CD4-positive, alpha-beta T cell treated with Interleukin-17A for 4 hours (primary cell): ENCODE measurements at places on chromosomes 2 and 18.

- DNase-seq = no peak
Observed at GRCh38 chr2:160252900-160253299, 52.8 kb upstream of the ITGB6 start.

- peak; percentile 6 for DNase-seq
Observed at GRCh38 chr2:179936654-179937053, 70.4 kb downstream of the CWC22 start.

- DNase-seq = no peak
Observed at GRCh38 chr2:71003396-71003795, 8.7 kb upstream of the TEX261 start.

DNA sequence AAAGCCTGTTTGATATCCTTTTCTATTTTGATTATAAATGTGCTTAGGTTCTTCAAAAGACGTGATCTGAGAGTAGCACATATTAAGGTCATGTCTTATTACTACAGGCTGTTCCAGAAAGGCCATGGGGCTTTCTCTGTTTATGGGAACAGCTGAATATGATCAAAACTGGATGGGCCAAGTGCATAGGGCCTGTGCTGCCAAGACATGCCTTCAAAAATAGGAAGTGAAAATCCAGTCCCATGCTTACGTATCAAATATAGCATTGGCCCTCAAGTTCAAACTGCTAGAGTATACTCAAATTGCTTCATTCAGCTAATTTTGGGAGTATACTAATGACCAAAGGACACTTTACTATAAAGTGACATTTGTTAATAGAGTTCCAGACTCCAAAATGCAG, 24.1 kb downstream of the SLC25A52 start:
- DNase-seq = no peak

GRCh38 chr2:241618296-241618805, 18.6 kb downstream of the THAP4 start:
- DNase-seq = no peak

GRCh38 chr2:233021771-233022170, 8.7 kb upstream of the NGEF start:
- DNase-seq = no peak

DNA sequence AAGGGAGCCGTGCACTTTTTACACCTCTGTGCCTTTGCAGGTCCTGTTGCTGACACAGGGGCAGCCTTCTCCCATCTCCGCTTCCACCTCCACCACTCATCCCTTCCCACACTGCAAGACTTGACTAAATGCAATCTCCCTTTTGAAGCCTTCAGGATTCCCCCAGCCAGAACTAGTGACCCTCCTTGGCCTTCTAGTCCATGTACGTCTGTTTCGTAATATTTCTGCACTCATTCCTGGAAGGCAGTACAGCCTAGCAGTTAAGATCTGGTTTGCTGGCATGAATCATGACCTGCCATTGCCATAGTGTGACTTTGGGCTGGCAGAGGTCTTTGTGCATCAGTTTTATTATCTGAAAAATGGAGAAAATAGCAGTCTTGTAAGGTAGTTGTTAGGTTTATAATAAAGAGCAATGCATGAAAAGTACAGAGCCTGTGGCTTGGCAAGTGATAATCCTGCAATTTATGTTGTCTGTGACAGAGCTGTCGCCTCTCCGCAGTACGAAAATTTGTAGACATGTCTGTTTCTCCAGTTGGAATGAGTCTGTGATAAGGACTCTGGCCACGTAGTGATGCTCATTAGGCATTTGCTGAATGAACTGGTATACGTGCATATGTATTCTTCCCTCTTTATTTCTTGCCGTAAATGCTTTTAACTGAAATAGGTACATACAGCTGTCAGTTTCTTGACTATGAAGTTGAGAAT, 36.7 kb downstream of the NCK2 start:
- DNase-seq = no peak

GRCh38 chr2:174925046-174925784, 80.0 kb downstream of the CHN1 start:
- DNase-seq = no peak

DNA sequence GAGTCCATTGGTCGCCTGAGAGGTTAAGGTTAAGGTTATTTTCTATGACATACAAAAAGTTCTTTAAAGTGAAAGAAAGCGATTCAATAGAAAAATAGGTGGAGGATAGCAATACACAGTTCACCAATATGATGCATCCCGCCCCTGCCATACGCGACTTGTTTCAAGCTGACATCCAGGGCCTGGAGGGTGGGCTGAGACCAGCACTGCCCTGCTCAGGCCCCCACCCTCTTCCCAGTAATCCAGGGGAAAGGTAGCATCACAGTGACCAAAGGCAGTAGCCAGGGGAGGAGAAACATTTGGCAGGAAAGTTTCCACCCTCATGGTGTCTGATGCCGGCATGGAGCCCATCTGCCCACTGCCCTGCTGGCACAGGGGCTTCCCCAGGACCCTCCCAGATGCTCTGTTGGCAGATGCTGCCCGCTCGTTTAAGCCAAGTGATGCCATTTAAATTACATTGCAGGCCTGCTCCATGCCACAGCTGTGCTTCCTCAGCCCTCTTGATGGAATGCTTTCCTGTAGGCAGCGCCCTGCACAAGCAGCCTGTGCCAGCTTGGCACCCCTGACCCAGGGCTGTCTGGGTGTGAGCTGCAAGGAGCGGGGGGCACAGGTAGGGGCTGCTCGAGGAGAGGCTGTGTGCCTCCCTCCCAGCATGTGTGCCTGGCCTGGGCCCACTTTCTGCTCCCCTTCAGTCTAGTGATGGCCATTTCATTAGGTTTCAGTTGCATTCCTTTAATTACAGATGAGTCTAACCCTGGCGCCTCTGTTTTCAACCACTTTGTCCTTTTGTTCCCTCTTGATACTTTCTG, 10.7 kb upstream of the ANO7 start:
- DNase-seq = no peak

DNA sequence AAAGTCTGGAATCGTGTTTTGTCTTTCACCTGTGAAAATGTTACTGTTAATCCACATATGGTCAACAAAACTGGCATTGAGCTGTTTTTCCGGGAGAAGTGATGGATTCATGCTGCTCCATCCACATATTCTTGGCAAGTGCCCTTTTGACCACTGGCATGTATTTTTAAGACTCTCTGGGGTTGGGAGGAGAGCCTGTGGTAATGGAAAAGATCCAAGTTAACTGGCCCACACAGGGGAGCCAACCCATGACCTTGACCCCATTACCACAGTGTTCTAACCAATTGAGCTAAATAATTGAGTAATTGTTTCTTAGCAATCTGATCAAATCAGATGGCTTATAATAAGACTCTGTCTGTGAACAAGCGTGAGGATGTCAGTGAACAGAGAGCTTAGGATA, 296.2 kb upstream of the NRP2 start:
- no peak for DNase-seq

DNA sequence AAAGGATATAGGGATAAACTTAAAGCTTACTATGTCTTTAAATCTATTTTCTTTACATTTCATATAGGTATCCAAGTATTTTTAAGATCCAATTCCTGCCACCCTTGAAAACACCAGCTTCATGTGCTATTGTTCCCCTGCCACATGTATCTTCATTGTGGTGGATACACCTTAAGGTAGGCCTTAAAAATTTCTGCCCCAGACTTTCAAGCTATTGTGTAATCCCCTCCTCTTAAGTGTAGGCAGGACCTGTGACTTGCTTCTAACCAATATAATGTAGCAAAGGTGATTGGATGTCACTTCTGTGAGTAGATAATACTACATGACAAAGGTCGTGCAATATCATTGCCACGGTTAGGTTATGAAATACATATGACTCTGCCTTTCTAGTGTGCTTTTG, 119.5 kb downstream of the RAD51AP2 start:
- no peak for DNase-seq

DNA sequence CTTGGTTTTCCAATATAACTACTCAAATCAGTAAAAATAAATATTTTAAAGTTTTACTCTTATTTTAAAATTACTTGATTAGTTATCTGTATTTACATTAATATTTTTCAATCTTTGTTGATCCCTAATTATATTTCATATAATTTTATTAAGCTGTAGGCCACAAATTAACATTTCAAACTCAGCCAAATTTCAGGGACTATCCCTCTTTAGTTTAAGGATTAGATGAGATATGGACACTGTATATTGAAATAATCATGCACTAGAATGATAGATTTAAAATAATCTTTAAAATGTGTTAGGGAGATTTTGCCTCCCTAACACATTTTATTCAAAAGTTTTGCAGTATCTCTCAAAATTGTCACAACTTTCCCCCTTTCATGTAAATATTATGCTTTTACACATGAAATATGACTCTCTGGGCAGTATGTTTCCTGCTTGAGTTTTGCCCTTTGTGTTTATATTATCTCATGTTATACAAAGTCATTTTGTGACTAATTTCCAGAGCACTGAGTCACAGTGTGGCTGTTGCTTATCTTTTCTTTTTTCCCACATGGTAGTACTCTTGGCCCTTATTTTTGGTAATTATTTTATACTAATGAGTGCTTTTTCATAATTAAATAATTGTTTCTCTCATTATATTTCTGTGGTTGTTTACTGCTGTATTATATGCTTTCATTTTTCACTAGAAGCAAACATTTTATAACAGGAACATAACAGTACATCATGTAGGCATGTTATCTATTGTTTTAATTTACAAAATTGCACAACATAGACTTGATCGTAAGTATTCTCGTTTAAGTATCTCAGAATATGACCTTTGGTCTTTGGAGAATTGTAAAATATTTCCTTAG, 1.2 kb downstream of the TFPI start:
- no peak for DNase-seq

DNA sequence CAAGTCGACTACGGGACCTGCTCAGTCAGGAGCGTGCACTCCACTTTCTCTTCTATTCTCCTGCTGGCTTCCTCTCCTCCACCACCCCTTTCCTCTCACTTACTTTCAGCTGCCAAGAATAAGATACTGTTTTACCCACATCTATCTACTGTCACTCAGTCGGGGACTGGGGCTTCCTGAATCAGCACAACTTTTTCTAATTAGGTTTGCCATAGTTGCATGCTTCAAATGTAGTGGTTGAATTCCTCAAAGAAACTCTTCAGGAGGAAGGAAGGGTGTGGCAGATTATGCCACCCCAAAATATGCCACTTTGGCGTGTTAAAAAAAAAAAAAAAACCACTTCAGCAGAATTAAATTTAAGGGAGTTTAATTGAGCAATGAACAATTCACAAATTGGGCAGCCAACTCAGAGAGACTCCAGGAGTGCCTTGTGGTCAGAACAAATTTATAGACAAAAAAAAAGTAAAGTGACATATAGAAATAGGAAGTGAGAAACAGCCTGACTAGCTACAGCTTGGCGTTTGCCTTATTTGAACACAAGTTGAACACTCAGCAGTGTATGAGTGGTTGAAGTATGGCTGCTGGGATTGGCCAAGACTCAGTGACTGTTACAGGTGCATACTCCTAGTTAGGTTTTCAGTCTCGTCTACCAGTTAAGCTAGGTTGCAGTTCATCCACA, 32.5 kb upstream of the RMDN2 start:
- DNase-seq = peak; percentile 37

- peak; percentile 61 for DNase-seq
Observed at GRCh38 chr2:181178823-181179412, 198.5 kb downstream of the UBE2E3 start.

DNA sequence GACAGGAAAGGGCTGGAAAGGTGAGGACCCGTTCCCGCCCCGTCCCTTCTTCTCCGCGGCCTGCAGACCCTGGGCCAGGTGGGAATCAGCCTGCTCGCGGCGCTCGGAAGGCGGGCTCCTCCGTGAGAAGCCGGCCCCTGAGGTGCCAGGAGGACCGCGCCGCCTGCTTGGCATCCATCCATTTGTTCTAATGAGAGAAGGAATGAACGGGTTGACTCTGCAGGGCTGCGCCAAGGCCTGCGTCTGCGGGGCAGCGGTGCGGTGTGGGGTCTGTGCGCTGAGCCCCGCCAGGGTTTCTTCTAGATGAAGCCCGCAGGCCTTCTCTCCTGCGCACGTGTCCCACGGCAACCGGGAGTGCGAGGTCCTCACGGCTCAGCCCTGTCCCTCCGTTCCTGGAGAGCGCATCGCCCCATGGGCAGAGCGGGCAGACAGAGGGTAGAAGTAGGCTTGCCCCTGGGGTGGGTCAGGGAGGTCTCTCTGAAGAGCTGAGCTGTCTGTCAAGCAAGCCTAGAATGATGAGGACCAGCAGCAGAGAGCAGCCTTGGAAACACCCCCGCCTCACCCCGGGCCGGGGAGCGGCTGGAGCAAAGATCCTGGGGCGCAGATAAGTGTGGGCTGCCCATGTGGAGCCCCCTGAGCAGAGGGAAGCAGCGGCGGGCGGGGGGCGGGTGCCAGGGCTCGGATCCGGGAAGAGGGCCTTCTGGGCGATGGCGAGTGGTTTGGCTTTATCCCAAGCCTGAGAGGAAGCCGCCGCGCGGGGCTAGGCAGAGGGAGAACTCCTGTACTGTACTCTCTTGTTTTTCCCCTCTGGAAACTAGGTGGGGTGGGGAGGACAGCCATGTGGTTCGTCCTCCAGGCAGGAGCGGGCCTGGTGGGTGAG, 27.9 kb upstream of the HS6ST1 start:
- no peak for DNase-seq

GRCh38 chr2:174198846-174199564, 49.3 kb downstream of the OLA1 start:
- no peak for DNase-seq

DNA sequence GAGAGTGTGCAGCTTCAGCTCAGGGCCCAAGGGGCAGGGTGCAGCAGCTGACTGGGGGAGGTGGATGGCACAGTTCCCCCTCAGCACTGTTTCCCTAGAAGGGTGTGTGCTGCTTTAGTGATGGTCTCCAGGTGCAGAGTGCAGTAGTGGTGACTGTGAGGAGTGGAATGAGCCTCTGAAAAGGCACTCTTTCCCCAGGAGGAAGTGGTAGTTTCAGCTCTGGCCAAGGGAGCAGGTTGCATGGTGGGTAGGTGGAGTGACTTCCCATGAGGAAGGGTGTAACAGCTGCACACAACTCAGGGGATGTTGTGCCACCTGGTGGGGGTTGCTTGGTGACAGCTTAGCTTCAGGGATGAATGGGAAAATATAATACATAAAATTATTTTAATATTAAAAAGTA, 251.5 kb upstream of the NXPH2 start:
- DNase-seq = no peak

DNA sequence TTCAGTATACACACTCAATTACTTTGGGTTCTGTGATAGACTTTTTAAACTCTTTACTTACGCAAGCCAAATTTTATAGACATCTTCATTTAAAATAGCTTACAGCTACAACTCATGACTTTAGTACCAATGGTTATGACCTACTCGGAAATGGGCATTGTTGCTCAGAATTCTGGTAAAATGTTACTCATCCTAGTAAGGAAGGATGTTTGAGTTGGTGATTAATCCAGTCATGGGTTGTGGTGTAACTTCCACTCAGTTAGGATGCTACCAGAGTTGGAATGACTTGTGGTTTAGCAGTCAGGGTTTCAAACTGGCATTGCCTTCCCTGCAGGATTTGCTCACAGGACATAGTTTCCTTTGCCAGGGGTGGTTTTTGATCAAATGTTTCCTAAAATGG, 7.4 kb upstream of the NPC1 start:
- DNase-seq = no peak

- no peak for DNase-seq
Observed at GRCh38 chr18:23875966-23876895, 138.3 kb upstream of the TTC39C start.
